ENCODE measurements at places on chromosomes 1 and 21.
A peak's percentile ranks its signal among the peaks of the same experiment; 100 is the strongest.

DNA sequence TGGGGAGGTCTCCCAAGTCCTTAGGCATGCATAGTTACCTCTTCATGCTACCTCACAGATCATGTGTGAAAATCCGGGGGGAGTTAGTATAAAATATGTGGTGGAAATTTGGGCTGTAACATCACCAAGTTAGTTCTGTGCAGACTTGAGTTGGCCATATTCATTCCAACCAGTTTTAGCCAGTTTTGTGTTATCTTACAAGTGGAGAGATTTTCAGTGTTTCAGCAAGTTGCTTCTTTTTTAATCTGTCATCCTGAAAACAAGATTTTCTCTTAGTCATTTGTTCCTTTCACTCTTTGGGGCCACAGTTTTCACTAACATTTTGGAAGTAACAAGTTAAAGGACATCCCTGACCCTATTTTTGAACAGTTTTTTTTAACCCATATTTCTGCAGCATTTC, 11.3 kb downstream of the SLC25A24 start:
- DNase-seq = no peak

- no peak for DNase-seq
Measured at GRCh38 chr21:15051644-15052458, 12.9 kb downstream of the NRIP1 start.

- DNase-seq = peak; percentile 32
Measured at GRCh38 chr1:199038156-199038555, 399.3 kb downstream of the PTPRC start.

GRCh38 chr1:230204842-230205241, 137.8 kb downstream of the GALNT2 start:
- no peak for DNase-seq

DNA sequence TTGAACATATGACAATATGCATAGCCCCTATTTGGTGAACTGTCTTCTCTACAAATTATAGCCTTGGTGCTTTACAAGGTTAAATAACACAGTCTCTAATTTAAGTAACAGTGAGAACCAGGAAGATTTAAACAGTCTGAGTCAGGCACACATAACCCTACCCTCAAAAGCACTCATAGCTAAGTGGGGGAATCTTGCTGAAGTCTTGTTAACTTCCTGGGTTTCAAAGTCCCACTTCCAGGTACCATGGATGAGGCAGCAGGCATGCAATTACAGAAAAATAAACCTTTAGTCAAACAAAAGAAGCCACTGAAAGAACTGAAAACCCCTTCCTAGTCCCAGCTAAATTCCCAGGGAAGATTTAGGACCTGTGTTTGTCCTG, 147.6 kb downstream of the PBX1 start:
- no peak for DNase-seq
